ENCODE measurements at places on chromosomes 7 and 10.

DNA sequence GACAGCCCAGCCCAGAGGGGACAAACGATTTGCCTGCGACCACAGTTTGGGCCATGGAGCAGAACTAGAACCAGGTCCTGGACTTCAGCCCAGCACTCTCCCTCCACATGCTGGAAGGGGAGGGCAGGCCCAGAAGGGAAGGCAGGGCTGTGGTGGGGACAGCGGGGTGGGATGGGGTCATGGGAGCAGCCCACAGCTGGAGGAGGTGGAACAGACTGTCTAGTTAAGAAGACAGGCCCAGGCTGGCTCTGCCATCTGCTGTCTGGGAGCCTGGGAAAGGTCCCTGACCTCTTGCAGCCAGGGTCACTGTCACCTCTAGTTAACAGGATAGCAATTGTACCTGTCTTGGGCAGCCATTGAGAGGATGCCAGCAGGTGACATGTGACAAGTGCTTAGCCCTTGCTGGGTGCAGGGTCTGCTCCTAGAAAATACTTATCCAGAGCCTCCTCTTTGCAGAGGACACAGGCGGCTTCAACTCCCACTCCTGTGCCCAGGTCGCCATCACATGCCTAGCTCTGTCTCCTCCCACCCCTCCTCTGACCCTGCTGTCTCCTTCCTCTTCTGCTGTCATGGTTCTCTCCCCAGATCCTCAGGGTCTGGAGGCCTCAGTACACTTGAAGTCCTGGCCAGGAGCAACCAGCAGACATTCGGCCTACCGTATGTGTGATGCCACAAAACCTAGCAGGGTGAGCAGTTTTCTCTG lies 37.0 kb upstream of the CHST15 start:
- no peak for DNase-seq

DNA sequence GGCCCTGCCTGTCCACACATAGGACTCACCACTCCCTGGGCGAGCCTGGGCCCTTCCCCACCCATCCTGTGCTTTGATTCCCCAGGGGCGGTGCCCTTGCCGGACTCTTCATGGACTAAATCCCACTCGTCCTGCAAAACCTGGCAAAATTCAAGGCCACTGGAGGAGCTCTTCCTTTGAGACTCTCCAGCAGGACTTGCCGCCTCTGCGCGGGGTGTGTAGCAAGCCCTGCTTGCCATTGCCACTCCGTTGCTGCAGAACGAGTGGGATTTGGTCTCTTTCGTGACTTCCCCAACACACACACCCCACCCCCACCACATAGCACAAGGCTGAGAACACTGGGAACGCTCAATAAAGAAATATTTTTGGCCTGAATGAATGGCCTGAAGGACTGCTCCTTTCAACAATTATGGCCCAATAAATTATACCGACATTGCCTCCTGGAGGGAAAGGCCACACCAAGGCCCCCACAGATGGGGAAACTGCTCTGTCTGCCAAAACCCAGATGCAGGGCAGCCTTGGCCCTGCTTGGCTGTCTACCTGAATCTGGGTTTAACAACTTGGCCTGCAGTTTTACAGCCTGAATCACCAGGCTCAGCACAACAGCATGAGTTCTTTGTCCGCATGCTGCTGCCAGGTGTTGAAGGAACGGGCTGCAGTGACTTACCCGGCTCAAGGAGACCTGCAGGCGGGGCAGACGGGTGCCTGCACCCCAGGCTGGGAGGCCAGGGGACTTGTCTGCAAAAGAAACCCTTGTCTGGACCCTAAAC lies 72.8 kb upstream of the KAT6B start:
- no peak for DNase-seq

- no peak for DNase-seq
Measured at GRCh38 chr10:52257692-52258075, 56.4 kb upstream of the DKK1 start.

DNA sequence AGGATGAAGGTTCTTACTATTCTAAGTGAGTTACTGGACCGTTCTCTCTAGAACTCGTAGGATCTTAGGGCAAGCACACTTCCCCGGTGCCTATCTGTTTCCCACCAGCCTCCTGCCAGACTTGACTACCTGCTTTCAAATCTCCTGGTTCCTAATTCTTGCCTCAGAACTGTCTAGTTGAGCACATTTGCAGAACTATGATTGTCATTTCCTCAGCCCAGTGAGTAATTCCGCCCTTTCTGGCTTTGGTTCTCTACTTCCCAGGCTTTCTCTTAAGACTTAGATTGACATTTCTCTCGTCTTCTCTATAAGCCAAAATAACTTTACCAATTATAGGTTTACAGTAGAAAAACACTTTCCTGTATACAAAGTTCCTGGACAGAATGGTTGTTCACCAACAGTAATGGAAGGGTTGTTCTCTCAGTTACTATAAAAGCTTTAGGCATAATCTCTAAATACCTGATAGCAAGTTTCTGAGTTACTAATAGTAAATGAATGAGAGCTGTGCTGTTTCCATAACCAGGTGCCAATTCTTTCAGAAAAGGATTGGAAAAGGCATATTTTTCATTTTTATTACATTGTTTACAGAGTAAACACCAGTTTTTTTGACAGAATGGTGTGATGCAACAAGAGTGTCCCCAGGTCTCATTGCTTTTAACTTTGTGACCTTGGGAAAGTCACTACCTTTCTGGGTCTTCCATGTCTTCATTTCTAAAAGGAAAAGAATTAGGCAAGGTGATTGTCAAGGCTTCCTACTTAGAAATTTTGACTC lies 41.1 kb downstream of the PLEKHA8 start:
- DNase-seq, result no peak

GRCh38 chr7:13687500-13687899 lies 302.0 kb downstream of the ETV1 start:
- DNase-seq, result no peak

DNA sequence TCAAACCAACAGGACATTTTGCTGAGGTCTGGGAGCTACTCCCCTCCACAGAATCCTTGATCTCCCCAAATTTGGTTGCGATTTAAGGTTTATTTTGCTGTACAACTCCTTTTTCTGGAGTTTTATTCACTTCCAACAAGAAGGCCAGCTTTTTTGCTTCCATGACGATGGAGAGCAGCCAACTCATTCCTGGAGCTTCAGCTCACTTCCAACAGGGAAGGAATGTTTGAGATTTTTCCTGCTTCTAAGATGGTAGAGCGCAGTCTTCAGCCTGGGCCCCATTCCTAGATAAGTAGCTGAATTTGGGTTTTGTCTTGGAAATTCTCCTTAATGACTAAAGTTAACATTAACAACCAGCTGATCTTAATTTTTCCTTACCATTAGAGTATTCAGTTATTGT lies 30.9 kb upstream of the CREB3L2 start:
- no peak for DNase-seq

DNA sequence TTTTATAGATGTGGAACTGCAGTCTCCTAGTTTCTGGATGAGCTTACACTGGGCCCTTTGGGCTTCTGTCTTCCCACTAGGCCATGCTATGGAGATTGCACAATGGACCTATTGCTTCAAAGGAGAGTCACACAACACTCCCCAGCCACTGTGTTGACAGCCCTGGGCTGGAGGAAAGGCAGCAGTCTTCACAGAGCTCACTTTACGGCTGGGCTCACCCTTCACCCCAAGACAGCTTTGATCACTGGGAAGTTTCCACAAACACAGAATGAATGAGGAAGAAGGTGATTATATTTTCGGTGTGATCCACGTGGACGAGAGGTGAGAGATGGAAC lies 92.7 kb upstream of the GDF10 start:
- DNase-seq, result no peak

DNA sequence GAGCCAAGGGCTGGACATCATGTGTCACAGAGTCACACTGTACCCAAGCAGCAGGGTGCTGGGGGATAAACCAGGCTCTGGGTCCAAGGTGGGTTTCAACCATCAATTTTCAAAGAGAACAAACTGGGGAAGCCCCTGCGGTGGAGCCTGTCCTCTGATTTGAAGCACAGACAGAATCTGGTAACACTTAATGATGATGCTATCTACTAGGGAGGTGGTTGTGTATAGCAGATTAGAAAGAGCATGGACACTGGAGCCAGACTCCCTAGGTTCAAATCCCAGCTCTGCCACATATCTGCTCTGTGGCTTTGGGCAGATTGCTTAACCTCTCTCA lies 204.9 kb upstream of the ZMIZ1 start:
- DNase-seq, result no peak

GRCh38 chr10:101693651-101693977 lies 1.4 kb downstream of the FBXW4 start:
- no peak for DNase-seq

- no peak for DNase-seq
Measured at GRCh38 chr7:82183634-82184033, 259.9 kb downstream of the CACNA2D1 start.

DNA sequence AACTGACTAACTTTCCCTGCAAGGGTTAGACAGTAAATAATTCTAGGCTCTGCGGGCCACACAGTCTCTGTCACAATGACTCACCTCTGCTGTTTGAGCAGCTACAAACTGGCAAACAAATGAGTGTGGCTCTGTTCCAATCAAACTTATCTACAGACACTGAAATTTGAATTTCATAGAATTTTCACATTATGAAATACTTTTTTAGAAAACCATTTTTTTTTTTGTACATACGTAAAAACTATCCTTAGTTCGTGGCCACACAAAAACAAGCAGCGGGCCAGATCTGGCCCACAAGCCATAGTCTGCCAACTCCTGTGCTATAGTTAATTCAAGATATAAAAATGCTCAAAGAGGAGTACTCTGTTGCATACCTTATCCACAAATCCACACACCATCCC lies 32.6 kb downstream of the PIP4K2A start:
- peak; percentile 42 for DNase-seq

DNA sequence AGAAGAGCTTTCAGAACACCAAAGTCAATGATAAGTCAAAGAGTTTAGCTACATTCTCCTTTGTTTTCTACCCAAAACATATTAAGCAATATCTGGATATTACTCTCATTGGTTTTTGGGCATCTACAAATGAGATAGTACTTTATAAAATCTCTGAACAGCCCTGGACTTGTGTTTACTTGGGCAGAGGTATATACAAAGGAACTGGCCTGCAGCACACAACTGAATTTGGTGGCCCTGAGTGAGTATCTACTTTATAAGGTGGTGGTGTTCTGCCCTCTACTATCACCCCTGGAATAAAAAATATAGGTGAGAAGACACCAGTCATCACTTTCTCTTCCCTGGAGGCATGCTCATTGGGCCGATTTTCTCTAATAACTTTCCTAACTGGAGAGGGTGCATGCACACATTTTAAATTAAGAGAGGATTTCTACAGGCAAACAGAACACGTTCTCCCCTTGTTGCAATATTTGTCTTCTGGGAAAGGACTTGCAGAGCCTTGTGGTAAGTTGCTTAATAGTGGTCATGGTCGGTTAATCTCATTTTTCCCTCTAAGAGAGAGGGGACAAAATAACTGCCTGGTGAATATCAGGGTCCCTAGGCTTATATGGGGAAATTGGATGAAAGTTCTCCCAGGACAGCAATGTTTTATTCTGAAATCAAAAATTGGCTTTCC lies 41.1 kb downstream of the OTUD1 start:
- no peak for DNase-seq

GRCh38 chr10:32050177-32050576 lies 6.0 kb downstream of the KIF5B start:
- DNase-seq, result no peak

DNA sequence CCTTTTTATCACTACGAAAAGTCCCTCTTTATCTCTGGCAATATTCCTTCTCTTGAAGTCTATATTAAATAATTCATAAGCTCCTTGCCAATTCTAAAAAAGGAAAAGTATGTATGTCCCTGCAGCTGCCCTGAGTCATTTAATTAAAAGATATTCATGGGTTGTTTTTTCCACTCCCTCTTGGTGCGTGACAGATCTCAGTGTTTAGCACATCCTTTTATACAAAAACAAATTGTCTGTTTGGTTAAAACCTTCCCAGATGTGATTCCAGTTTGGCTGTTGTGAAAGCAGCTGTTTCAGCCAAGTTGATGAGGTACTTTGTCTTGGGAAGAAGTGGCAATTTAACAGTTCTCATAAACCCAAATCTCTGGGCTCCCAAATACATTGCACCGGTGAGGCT lies 33.8 kb upstream of the PRLHR start:
- no peak for DNase-seq

DNA sequence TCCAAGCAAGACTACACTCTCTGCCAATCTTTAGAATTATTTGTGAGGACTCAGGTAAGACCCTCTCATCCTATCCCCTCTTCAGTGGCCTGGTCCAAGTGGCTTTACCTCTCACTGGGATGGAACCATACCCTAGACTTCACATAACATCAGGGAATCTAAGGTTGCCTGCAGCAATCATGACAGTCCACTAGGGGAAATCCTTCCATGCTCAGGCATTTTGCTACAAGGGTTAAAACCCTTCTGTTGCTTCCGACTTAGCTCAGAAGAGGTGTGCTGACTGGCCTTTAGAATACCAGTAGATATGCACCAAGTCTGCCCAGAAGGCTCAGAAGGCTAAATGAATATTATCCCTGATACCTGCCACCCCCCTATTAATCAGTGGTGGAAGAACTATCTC lies 24.9 kb upstream of the NPS start:
- no peak for DNase-seq

DNA sequence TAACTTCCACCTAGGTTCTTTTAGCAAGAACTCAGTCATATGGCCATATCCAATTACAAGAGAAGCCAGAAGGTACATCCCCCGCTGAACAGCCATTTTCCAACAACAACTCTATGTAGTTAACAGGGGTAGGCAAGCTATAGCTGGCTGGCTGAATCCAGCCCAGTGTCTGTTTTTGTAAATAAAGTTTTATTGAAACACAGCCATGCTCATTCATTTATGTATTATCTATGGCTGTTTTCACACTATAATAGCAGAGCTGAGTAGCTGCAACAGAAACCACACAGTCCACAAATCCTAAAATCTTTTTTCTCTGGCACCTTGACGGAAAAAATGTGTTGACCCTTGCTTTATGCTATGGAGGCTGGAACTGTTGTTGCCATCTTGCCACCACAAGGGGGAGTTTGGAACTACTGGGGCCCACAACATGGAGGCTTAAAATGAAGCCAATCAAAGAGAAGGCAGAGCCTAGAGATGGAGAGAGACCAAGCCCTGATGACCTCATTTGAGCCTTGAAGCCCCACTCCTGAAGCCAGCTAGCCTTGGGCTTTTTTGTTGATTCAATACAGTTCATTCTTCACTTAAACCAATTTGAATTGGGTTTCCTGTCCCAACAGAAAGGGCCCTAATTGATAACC lies 33.3 kb upstream of the XPNPEP1 start:
- DNase-seq, result peak; percentile 18

- DNase-seq, result no peak
Measured at GRCh38 chr7:4216016-4216415, 466.1 kb upstream of the FOXK1 start.

Data from activated naive CD4-positive, alpha-beta T cell treated with anti-CD3 and anti-CD28 coated beads, Interleukin-2, amount 50 U/mL, for 16 hours (primary cell).